H1 (cell line): ENCODE measurements at places on chromosomes 7 and 10. TPM values are rescaled to one million over a fixed set of nuclear protein-coding genes. Genes with fewer than 3 reads are reported as not detected.

- no peaks in the 10 kb centered on the region for H3K4me1 ChIP-seq
- DNase-seq = no peak
- no peak overlapping the region for H3K4me3 ChIP-seq
- no peak overlapping the region for H3K27ac ChIP-seq
Observed at GRCh38 chr7:47047384-47047783, 534.5 kb downstream of the TNS3 start.

- DNase-seq = no peak
- H3K4me1 ChIP-seq = no peaks in the 10 kb centered on the region
- H3K27ac ChIP-seq = no peak overlapping the region
- H3K4me3 ChIP-seq = no peak overlapping the region
- H3K27me3 ChIP-seq = no peaks in the 10 kb centered on the region
Observed at GRCh38 chr10:132436861-132437410, 39.9 kb downstream of the PWWP2B start.

DNA sequence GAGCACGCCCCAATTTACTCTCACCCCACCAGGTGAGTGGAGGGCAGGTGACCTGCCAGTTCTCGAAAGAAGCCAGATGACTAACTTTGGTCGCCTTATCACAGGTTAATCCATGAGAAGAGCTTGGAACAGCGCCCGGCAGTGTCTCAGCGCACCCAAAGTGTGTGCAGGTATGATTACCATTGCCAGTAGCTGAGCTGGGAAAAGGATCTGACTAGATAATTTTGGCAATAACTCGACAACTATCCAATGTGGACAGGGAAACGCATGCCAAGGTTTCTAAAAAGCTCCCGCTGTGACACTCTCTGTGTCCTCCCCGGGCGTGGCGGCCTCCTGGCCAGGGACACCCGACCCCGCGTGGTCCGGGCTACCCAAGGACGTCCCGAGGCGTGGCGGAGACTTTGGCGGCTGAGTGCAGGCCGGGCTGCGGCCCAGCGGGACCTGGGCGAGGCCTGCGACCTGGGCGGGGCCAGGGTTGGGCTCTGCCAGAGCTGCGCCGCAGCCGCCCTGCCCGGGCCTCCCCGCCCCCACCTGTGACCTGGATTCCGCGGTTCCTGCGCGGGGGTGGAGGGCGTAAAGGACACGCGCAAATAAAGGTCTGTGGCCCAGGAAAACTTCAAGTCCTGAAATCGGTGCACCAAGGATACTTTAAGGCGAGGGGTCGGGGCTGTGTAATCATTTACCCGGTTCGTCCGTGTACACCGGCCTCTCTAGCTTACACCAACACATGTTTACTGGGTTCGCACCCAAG lies 13.7 kb upstream of the WAPL start:
- peaks cover 9% of the 10 kb centered on the region for H3K27me3 ChIP-seq
- H3K27ac ChIP-seq = no peak overlapping the region
- peaks cover 19% of the 10 kb centered on the region for H3K4me1 ChIP-seq
- no peaks in the 10 kb centered on the region for H3K36me3 ChIP-seq

DNA sequence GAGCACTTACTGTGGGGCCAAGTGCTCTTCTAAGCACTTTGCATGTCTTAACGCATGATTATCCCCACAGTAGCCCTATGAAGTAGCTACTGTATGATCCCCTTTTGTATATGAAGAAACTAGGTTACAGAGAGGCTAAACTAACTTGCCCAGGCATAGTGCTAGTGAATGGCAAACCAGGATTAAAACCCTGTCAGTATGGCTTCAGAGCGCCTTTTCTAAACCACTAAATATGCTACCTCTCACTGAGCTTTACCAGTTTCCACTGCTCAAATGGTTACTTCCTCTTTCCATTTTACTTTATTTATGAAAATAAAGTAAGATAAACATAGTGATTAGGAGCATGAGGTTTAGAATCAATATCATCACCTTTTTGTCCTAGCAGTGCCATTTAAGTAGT lies 73.6 kb downstream of the PODXL start:
- H3K36me3 ChIP-seq = 0 out of 2 replicates have a peak, but pooled peaks cover 2% of the 10 kb centered on the region
- no peaks in the 10 kb centered on the region for H3K27me3 ChIP-seq
- no peak overlapping the region for H3K27ac ChIP-seq
- no peak overlapping the region for H3K4me3 ChIP-seq
- no peak for DNase-seq

- no peaks in the 10 kb centered on the region for H3K27me3 ChIP-seq
- no peak overlapping the region for H3K27ac ChIP-seq
- H3K4me1 ChIP-seq = no peaks in the 10 kb centered on the region
- no peak for DNase-seq
- H3K4me3 ChIP-seq = no peak overlapping the region
- H3K36me3 ChIP-seq = no peaks in the 10 kb centered on the region
Observed at GRCh38 chr10:77192402-77192801, 445.2 kb downstream of the KCNMA1 start.

Gene FAM221A
- 20.3 and 21.5 TPM in 2 replicates for total RNA-seq

Gene FAM3C
- 71.5 and 77.7 TPM in 2 replicates for total RNA-seq
